ENCODE measurements at places on chromosomes 16 and 17.
A peak's percentile ranks its signal among the peaks of the same experiment; 100 is the strongest.

- no peak for DNase-seq
Observed at GRCh38 chr16:66701026-66701425, 4.5 kb upstream of the CMTM4 start.

DNA sequence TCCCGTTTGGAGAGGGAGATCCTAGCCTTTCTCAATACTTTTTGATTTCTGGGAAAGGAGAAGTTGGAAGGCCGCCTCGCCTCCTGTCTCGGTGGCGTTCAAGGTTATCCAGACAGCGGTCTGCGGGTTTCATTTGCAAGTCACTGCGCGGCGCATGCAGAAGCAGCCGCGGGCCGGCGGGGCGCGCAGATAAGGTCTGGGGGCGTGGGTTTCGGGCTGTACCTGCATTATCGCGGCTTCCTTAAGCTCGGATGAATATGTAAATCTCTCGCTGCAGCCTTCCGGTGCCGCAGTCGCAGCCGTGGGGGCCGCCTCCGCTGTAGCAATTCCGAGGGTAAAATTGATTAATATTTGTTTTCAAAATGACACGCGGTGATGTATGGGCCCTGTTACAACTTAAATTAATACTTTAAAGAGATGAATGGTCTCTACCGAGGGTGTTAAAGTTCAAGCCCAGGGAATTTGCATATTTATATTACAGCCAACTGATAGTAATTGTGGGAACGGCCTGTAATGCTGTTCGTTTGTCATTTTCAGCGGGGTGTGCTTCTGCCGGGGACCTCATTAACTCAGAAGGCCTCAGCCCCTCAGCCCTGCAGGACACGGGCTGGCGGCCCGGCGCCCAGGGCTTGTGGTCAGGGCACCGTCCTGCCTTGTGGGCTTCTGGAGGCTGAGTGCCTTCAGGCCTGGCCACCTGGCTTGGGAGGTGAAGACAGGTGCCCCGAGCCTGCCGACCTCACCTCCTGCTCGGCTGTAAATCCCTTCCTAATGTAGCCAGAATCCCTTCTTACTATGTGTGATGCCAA, 99.4 kb downstream of the CYLD start:
- DNase-seq = peak; percentile 9

DNA sequence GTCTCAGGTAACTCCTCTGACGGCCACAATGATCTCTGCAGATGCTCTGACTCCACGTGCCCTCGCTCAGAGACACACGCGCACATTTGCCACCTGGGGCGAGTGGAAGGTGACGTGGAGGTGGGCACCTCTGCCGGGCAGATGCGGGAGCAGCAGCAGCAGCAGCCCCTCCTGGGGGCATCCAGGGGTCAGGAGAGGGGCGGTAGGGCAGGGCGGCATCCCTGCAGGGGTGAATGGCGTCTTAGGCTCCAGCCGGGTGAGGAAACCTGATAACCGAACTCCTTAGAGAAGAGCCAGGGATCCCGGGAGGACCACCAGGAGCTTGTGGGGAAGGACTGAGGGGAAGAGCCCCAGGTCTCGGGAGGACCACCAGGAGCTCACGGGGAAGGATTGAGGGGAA, 34.6 kb upstream of the CDH15 start:
- no peak for DNase-seq

GRCh38 chr16:19708296-19709205, 9.5 kb downstream of the KNOP1 start:
- no peak for DNase-seq

DNA sequence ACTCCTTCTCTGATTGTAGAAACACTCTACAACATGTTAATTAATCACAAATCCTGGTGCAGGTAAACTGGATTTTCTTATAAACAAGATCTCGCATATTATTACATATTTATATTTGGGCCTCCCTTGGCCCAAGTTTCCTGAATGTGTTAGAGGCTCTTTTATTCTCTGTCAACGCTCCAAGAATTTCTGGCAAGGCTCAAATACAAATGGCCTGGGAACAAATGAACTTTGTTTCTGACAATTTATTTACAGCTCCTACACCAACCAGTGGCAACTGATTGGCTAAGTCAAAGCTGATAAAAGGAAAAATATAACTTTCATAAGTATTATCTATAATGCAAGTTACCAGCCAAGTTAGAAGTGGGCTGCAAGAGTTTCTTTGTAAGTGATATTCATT, 64.9 kb upstream of the CORO6 start:
- DNase-seq = no peak

- no peak for DNase-seq
Observed at GRCh38 chr17:6753546-6753945, 2.3 kb upstream of the XAF1 start.

- DNase-seq = no peak
Observed at GRCh38 chr17:73028299-73028755, 64.2 kb downstream of the SLC39A11 start.

GRCh38 chr16:12757546-12757945, 46.1 kb downstream of the CPPED1 start:
- no peak for DNase-seq

DNA sequence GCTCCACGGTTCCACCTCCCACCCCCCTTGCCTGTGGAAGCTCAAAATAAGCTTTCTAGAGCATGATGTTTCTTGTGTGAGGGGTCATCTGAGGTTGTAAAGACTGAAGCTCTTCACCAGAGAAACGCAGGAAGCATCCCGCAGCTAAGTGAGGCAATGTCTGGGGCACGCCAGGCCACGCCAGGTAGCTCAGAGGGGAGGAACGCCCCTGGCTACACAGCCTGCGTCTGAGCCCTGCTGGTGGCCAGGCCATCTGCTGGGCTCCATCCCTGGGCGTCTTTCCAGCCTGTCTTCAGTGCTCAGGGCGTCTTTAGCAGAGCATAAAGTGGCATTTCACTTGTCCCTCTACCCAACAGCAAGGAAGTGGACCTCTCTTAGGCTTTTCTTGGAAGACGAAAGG, 15.2 kb downstream of the SOCS3 start:
- DNase-seq = no peak

- DNase-seq = no peak
Observed at GRCh38 chr16:85057948-85058347, 30.4 kb downstream of the KIAA0513 start.

DNA sequence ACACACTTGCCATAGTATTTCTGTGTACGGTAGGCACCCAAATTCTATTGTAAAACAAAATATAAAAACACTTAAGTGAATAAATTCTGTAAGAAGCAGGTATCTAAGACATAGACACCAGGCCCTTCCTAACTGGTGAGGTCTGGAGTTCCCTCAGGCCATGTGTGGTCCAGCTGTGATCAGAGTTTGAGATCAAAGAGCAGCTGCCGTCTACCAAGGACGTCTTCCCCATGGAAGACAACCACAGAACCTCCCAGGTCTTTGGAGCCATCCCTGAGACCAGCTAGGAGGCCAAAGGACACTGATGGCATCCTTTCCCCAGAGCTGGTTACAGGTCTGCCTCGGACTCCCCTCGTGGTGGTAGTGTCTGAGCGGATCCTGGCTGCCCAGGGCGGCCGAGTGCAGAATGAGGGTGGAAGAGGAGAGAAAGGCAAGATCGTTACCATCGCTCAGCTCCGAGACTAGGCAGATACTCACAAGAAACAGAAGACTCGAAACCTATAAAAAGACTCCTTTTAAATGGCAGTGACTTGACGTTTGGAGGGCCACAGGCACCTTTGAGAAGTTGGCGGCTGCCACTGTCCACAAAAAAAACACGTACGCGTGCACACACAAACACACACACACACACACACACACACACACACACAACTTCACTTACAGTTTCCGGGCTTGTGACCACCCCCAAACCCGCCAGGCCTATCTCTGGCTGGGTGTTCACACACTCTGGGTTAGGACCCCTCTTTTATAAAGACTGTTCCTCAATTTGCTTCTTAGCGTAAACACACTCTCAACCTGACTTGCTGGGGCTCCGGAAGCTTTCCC, 7.5 kb downstream of the TIMP2 start:
- DNase-seq = no peak
